Stimulated activated CD4-positive, alpha-beta T cell treated with anti-CD3 and anti-CD28 coated beads, Interleukin-1b, Interleukin-23, amount 100 ng/mL, for 1 hour (primary cell): ENCODE measurements at places on chromosomes 4 and X.

DNA sequence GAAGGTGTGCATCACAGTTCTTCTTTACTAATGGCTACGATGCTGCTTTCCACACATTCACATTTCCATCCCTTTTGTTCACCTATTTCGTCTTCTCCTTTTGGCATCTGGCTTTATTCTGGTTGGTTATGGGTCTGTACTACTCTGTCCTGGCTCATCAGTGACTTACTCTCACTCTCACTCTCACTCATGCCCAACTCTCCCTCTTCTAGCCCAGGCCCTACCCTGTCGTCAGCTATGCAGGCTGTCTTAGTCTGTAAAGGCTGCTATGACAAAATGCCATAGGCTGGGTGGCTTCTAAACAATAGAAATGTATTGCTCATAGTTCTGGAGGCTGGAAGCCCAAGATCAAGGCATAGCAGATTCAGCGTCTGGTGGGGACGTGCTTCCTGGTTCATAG is 105.6 kb upstream of the PUDP start:
- DNase-seq: no peak

GRCh38 chr4:81257816-81258215 is 42.8 kb upstream of the PRKG2 start:
- DNase-seq: no peak

- DNase-seq: no peak
Measured at GRCh38 chr4:105707782-105708180, 708 bp downstream of the INTS12 start.

DNA sequence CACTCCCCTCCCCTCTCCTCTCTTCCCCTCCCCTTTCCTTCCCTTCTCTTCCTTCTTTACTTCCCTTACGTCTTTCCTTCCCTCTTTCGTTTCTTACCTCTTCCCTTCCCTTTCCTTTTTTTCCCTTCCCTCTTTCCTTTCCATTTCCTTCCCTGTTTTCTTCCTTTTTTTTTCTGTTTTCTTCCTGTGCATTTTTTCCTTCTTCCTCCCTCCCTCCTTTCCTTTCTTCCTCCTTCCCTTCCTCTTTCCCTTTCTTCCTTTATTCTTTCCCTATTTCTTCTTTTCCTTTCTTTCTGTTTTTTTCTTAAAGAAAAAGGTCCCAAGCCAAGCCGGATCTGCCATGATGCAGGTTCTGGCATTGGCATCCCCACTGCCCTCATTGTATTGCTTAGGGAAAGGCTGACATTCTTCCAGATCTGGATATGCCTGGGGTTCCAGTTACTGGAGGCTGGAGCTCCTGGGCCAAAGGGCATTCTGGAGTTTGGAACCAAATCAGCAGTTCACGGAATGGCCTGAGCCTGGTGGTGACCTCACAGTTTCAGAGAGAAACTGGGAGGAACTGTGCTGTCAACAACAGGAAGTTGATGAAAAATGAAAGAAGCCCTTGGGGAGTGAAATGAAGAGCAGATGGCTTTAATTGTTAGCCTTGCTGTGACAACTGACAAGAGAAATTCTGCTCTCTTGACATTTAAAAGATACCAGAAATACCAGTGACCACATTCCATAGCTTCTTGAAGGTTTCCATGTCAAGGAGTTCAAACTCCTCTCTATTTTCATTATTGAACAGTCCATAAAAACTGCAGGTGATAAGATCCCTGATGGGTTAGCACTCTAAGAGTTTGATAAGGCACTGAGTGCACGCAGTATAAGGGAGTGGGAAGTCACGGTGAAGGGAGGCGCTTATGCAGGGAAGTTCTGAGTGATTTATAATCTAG is 622.1 kb downstream of the SPRY1 start:
- DNase-seq: no peak

GRCh38 chr4:54365691-54366090 is 136.6 kb downstream of the PDGFRA start:
- DNase-seq: no peak

DNA sequence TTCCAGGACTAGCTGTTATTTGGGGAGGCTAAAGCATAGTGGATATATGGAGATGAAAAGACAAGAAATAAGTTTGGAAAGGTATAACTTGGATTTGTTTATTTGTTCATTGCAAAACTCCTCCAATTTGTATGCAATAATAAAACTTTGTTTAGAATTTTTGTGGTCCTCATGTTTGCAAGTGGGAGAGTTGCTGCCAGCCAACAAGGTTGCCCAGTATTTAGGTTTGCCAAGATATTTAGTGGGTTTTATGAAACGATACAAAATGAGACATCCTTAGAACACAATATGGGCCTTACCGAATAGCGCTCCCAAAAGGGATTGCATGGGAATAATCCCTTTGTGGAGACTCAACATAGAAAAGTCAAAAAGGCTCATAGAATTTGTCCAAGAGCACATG is 162.1 kb downstream of the INPP4B start:
- DNase-seq: no peak

GRCh38 chrX:149540621-149541520 is at the start of gene EOLA1:
TSS of gene EOLA1 (plus strand) at chrX:149541012. CDS start at chrX:149545631, 4,619 bp downstream.
- peak; percentile 72 for DNase-seq

DNA sequence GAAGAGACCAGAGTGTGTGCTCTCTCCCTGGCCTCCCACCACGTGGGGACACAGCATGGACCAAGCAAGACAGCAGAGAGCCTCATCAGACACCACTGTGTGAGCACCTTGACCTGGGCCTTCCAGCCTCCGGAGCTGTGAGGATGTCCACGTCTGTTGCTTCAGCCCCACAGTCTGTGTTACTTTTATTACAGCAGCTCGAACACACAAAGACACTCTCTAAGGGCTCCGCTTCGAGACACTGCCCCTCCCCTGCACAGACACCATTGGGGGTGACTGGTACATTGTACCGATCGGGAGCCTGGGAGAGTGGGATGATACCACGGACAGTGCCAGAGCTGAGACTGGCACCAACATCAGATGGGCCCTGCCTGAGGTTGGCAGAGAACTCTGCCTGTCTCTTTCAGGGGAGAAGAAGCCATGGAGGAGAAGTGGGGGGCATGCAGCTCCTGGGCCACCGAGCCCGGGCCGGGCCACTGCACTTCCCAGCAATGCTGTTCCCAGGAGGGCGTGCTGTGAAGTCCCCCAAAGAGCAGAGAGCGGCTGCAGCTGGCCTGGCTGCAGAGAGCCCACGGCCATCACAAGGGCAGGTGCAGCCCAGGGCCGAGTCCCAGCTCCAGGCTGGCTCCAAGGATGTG is 48.1 kb upstream of the HMX1 start:
- no peak for DNase-seq

- DNase-seq: no peak
Measured at GRCh38 chrX:50442426-50443116, 28.1 kb downstream of the DGKK start.

GRCh38 chr4:16075061-16075460 is 8.8 kb downstream of the PROM1 start:
- no peak for DNase-seq

DNA sequence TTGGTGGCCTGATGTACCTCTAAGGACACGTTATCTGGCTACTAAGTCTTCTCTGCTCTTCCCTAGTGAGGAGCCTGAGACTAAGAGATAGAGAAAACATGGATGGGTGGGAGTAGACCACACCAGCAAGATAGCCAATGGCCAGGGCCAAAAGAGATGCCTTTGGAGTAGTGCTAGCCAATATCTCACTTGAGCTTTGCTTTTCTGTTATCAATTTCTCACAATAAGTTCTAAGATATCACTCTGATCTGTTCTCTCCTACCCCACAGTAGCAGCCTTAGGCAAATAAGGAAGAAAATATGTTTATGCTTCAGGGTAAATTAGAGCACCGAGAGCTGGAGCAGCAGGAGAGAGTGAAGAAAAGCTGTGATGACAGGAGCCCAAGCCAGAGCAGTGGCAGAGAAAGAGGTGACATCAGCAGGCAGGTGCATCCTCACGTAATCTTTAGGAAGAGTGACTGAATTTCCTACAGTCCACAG is 343.9 kb upstream of the NOCT start:
- no peak for DNase-seq

DNA sequence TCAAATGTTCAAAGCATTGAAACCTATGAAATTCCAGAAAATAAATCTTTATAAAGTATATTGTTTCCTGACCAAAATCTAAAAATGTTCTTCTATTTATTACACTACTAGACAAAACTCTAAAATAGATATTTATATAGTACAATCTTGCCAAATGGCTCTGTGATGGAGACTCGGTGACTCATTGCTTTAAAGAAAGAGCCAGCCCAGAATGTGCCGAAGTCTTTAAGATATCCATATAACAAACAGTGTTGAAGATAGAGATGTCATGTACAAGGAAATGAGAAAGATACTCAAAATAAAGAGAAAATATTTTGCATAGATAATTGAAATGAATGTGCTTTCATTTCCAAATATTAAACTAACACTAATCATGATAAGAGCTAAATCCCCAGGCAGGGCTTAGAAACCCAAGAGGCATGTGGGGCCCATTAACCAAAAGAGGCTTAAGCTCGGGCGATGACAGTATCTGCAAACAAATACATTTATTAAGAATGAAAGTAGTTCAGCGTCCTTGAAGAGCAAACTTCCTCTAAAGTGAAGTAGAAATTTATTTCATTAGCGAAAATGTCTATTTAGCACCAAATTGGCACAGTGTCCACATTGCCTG is 102.1 kb upstream of the FAM9B start:
- no peak for DNase-seq

GRCh38 chr4:99815597-99816011 is 1.0 kb upstream of the DAPP1 start:
- DNase-seq: no peak

DNA sequence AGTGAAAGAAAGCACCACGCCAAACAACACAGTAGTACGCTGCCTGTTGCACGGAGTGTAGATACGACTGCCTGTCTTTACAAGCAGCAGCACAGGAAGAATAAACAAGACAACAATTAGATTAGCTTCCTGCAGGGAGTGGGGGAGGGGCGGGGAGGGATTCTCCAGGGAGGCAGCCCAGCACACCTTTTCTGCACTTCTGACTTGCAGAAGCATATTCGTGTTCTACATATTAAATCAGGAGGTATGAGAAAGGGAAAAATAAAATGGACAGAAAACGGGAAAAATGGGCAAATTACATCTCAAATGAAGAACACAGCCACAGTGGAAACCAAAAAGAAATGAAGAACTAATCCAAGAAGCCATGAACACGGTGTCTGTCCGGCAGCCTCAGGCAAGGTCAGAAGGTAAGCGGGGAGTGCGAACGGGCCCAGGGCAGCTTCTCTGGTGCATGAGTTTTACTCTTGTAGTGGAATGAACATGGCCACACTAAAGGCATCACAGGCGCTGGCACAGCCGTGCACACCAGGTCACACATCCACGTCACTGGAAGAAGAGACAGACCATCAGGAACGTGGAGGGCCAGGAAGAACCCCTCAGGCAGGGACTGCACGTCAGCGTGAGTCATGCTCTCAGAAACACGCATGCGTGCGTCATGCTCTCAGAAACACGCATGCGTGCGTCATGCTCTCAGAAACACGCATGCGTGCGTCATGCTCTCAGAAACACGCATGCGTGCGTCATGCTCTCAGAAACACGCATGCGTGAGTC is 20.1 kb upstream of the ADRA2C start:
- DNase-seq: no peak

DNA sequence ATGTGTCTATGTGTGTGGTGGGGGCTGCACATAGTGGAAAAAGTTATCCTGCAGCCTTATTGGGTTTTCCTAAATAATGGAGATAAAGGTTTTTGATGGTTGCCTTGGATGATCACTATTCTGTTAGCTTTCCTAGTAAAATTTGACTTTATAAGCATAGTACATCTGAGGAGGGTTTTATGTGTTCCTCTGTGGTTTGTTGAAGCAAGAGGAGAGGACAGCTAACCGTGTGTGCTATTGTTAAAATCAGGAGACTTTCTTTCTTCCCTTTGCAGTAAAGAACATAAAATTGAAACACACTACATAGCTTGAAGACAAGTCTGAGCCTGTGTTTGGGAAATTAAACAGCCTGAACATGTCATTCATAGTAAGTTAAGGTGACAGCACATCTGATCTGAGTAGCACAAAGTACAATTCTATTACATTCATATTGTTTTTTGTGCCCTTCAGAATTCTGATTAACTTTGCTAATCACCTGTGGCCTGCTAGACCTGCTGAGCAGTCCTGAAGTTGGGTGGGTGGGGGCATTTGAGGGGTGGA is 36.8 kb downstream of the C4orf51 start:
- DNase-seq: no peak

DNA sequence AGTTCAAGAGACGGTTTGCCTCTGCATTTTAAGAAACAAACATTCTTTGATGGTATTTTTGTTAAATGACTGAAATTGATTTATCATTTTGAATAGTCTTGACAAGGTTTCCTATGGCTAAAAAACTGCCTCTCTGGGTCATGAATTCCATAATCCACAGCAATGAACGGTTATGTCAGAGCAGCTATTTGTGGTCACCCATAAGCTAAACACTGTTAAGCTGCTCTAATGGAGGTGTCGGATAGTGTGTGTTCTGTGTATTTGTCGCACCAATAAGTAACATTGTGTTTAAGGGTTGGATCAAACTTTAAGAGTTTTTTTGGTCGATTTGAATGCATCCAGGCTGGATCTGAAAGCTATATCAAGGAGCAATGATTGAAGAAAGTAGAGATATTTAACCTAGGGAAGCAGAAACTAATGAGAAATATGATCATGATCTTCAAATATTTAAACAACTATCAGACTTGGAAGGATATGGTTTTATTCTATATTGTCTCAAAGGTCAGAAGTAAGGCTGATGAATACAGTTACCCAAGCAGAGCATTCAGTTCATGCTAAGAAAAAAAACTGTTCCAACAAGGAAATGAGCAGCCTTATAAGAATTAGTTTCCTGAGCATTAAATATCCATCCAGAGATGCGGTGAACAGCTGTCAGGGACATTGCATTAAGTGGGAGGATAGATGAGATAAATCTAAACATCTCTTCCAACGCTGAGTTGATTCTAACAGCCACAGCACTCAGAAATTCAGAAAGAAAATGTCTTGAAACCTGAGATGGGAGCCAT is 232.3 kb upstream of the RPS6KA3 start:
- no peak for DNase-seq

DNA sequence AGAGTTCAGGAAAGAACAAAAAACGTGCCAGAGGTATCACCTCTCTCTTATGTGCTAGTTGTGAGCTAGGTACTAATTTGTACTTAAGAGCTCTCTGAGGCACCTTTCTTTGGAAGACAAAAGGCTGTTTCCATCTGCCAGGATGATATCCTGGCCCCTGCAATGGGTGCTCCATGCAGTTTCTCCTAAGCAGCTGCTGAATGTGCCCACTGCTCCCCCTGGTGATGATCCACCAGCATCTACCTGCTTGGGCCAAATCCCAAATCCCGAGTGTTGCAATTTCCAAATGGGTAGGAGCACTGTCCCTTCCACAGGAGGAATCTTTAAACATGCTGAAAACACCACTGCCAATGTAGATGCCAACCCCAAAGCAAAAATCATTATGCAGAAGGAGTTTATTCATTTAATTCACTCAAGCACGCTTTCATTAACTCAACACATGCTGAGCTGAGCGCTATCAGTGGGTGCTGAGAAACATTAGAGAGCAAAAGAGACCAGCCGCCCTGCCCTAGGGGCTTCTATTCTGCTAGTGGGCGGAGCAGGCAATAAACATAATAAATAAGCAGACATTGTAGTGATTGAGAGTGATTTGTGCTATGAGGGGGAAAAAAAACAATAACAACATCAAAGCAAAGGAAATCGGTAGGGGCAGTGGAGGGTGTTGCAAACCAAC is 69.6 kb upstream of the C4orf50 start:
- no peak for DNase-seq

- DNase-seq: no peak
Measured at GRCh38 chr4:126727461-126727860, 905.3 kb upstream of the INTU start.

- DNase-seq: peak; percentile 35
Measured at GRCh38 chrX:53312946-53313727, 31.8 kb upstream of the IQSEC2 start.

- no peak for DNase-seq
Measured at GRCh38 chr4:185255868-185256267, 46.5 kb downstream of the SNX25 start.

GRCh38 chrX:153862369-153863250 is 23.4 kb downstream of the L1CAM start:
- no peak for DNase-seq
